Occipital lobe (tissue), 3 donors: ENCODE measurements at places on chromosomes 5 and 9. TPM values are rescaled to one million over a fixed set of nuclear protein-coding genes. Genes with fewer than 3 reads are reported as not detected.

Gene PANK3
- 293 TPM for total RNA-seq

Gene TEX48
- total RNA-seq, result not detected

- no peak for DNase-seq
Observed at GRCh38 chr9:68545033-68545705, 4.5 kb upstream of the TMEM252 start.

DNA sequence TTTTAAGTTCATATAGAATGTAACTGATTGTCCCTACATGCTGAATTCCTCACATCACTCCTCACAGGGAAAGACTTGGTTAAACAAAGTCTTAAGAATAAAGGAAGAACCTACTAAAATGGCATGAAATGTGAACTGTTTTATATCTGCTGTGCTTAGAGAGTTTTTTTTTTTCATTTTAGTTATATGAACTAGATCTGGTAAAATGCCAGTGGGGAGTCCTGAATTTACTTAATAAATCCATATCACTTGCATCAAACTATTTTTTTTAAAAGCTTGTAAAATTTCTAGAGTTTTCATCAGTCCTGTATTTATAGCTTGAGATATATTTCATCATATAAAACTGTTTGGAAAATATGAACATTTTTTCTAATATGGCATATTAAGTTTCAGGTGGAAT is 1528.6 kb downstream of the EFNA5 start:
- DNase-seq, result no peak

- no peak for DNase-seq
Observed at GRCh38 chr9:19799784-19800183, 10.9 kb upstream of the SLC24A2 start.

GRCh38 chr5:97119007-97119390 is 23.4 kb downstream of the LIX1 start:
- DNase-seq, result no peak

DNA sequence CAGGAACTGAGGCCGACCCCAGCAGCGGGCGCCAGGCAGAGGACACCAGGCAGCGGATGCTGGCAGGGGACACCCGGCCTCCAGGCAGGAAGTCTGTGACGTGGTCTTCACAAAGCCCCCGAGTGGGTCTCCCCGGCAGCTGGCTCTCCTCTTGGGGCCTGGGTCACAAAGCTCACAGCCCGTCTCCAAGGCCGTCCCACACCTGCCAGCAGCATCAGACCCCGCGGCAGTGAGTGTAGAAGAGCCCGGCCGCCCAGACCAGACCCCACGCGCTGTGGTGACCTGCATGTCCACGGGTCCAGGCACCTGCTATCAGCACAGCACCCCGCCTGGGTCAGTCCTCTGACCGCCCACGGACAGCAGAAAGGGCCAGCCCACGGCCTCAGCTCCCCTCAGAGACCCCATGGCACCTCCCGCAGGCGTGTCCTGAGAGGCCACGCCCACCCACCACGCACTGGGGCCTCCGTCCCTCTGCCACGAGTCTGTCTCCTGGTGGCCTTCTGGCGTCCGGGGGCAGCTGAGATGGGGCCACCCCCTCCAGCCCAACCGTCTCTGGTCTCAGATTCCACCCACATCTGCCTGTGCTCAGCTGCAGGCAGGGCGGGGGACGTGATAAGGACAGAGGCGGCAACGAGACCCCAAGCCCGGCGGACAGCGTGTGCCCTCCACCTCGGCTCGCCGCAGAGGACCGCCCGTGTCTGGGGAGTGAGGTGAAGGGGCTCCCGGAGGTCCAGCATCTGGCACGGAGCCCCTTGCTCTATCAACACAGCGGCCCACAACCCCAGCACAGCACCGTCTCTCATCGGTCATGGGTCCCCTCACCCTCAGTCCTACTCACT is 34.2 kb downstream of the EXD3 start:
- DNase-seq, result no peak

DNA sequence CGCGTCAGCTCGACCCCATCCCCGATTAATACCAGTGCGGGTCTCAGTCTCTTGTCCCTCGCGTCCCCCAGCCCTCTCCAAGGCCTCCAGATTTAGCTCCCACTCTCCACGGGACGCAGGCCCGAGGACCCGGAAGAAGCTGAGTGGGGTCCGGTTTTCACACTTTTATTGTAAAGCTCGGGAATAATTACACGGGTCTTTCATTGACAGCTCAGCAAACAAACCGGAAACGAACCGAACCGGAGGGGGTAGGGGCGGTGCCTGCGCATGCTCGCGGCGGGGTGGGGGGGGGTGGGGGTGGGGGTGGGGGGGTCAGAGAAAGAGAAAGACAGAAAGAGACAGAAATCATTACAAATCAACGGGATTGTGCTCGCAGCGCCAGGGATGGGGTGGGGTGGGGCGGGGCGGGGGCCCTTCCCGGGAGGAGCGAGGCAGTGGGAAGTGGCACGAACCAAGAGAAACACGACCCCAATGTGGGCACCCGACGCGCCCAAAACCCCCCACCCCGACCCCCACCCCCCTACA is 27.9 kb downstream of the PCDH1 start:
- DNase-seq, result no peak

- DNase-seq, result no peak
Observed at GRCh38 chr5:74321326-74321725, 319.2 kb downstream of the ENC1 start.

- no peak for DNase-seq
Observed at GRCh38 chr9:109182940-109183798, 16.1 kb upstream of the FRRS1L start.

DNA sequence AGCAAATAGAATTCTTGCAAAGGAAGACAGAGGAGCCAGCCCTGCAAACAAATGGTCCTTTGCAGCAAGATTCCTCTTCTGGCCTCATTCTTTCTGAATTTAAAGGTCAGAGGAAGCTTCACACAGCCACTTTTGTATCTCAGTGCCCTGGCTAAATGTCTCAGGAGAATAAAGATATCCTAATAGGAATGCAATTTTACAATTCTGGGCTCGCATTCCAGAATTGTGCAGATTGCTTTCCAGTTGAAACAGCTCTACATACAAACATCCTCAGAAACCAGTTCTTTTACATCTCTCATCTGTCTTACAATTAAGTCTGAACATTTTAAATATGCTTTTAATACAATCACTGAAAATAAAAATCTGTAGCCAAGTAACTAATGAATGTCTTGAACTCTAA is 14.6 kb upstream of the ACOT12 start:
- DNase-seq, result no peak
